MG63 (cell line): ENCODE measurements at places on chromosomes 3 and 15. TPM values are rescaled to one million over a fixed set of nuclear protein-coding genes. Genes with fewer than 3 reads are reported as not detected.
A peak's percentile ranks its signal among the peaks of the same experiment; 100 is the strongest.

- DNase-seq: no peak
These were observed 56.0 kb upstream of the CHRNA7 start for GRCh38 chr15:31974154-31974794.

DNA sequence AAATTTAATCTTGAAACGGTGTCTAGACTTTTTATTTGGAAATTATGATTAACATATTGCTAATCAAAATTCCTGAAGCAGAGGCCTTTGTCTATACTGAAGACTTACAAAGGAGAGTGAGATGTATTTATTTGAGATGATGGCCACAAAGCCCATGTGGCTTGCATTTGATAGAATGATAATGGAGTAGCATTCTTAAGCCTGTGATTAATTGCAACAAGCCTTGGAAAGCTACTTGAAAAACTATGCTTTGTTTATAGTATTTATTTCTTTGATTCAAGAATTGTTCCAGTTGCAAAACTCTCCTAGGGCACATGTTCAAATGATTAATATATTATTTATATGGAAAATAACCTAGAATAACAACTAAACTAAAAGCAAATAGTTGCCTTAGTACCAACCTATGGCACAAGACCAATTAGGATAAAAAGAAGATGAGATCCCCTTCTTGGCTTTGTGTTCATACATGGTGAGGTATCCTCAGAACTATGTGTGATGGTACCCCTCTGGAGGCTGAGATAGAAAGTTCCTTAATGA, 244.1 kb upstream of the TBL1XR1 start:
- no peak for DNase-seq

GOLGA6B gene
- total RNA-seq: not detected in 2 replicates

- DNase-seq: no peak
These were observed 3.6 kb upstream of the EFCAB12 start for GRCh38 chr3:129432036-129432435.

GRCh38 chr3:50620420-50620819, 3.5 kb downstream of the MAPKAPK3 start:
- no peak for DNase-seq

GRCh38 chr3:50550079-50550736, 17.3 kb downstream of the C3orf18 start:
- DNase-seq: no peak

DISP2 gene
- 0.37 and 0.43 TPM in 2 replicates for total RNA-seq

TLR9 gene
- not detected in 2 replicates for total RNA-seq

GRCh38 chr15:39864116-39864515, 56.0 kb downstream of the GPR176 start:
- DNase-seq: no peak

GRCh38 chr3:190533511-190534281, 19.8 kb downstream of the IL1RAP start:
- DNase-seq: peak; percentile 98

WDR93 gene
- total RNA-seq: 0.13 TPM in 1 of 2 replicates, not detected in the other

DNA sequence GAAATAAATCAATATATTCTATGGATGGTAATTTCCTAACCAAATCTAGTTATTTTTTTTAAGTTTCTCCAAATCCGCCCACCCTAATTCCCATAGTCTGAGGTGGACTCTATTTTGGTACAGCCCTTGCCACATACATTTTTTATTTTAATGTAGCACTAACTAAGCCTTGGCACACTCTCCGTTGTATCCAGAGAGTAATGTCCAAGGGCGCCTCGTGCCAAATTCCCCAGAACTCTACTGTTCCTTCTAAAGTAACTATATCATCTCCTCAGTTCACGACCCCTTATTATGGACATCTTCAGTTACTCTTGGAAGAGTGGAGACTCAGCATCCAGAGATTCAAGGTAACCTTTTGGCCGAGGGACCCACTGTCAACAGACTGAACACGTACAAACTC, 1.3 kb downstream of the VGLL3 start:
- DNase-seq: peak; percentile 39

GRCh38 chr3:112856537-112856936, 9.9 kb upstream of the CD200R1L start:
- no peak for DNase-seq

GRCh38 chr3:112765531-112765930, 81.1 kb downstream of the CD200R1L start:
- no peak for DNase-seq

TMEM207 gene
- total RNA-seq: not detected in 2 replicates

RTP4 gene
- total RNA-seq: 0.22 and 1.6 TPM in 2 replicates

LMOD3 gene
- not detected in 2 replicates for total RNA-seq

STRA6 gene
- 1.4 and 1.9 TPM in 2 replicates for total RNA-seq

GRCh38 chr3:189944285-189945145, 176.2 kb downstream of the P3H2 start:
- no peak for DNase-seq

- no peak for DNase-seq
These were observed 148.7 kb upstream of the TGFBR2 start for GRCh38 chr3:30457726-30458125.

DNA sequence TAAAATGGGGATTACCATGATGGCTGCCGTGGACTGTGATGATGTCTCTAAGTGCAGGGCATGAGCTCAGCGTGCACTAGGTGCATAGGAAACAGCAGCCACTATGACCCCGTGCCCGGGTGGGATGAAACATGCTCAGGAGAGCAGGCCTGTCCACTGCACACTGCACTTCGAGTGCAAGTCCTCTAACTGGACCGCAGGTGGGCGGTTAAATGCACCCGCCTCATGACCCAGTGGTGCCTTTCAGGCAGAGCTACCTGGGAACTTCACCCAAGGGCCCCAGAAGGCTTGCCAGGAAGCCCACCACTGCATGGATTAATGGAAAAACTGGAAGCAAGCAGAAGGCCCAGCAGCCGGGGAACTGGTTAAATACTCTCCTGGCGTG, 34.0 kb downstream of the PRKCD start:
- no peak for DNase-seq

DNA sequence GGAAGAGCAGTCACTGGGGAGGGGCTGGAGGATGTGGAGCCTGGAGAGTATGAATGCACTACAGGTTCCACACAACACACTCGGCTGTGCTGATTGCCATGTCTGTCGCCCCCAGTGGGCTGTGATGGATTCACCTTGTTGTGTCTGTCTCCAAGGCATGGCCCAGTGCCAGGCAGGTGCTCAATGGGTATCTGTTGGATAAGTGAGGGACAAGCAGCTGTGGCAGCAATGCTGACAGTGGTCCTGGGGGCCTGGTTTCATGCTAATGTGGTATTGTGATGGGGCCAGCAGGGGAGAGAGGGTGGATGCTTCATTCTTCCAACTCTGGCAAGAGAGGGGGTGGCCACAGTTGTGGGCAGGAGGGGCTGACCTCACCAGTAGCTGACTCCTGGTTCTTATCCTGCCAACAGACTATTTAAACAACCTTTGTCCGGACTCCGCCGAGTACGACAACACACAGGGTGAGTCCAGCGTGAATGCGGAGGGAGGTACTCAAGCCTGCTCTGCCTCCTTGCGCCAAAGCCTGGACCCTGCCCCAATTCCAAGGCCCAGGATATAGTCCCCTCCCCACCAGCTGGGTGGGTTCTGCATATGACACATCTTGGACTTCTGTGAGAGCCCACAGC, 47.3 kb upstream of the NR2C2 start:
- DNase-seq: no peak

- DNase-seq: no peak
These were observed 282.5 kb upstream of the CNTN3 start for GRCh38 chr3:74897006-74897405.

DNA sequence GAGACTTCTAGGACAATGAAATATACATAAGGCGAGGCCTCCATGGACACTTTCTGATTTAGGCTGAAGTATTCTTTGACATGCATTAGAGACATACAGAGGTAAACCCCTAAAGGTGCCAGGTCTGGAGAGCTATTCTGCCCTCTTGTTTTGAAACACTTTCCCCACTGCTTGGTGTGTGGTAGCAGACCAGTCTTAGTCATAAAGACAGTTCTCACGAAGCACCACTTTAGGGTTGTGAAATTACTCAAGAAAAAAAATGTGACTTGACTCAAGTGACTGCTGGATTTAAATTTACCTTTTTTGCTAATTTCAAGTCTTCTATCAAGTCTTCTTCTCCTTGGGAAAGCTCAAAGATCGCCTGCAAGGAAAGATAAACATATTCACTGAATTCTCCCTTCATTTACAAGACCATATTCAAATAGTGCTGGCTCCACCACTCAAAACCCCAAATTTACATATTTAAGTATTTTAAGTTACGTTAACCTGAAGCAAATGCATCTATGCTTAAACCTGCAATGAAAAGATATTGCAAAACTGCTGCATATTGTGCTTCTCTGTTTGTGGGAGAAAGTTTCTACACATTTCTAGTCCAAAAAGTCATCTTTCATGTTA, 48.4 kb downstream of the ARHGEF3 start:
- DNase-seq: no peak

- no peak for DNase-seq
These were observed 52.8 kb downstream of the LPP start for GRCh38 chr3:188206787-188207186.

LRRC31 gene
- total RNA-seq: not detected in 2 replicates

- no peak for DNase-seq
These were observed 15.3 kb downstream of the RAB43 start for GRCh38 chr3:129106320-129106719.

- DNase-seq: no peak
These were observed 127.3 kb downstream of the IGF1R start for GRCh38 chr15:98775498-98776230.

GRCh38 chr3:111047042-111047441, 24.6 kb upstream of the NECTIN3 start:
- no peak for DNase-seq

GRCh38 chr3:182732232-182733015, 60.9 kb upstream of the ATP11B start:
- DNase-seq: no peak

- no peak for DNase-seq
These were observed 302.2 kb upstream of the TPM1 start for GRCh38 chr15:62740141-62741004.

GRCh38 chr3:1955750-1956149, 142.9 kb upstream of the CNTN4 start:
- no peak for DNase-seq

EXD1 gene
- not detected in 2 replicates for total RNA-seq

GRCh38 chr3:14845826-14846225, 27.1 kb downstream of the FGD5 start:
- DNase-seq: no peak

DNA sequence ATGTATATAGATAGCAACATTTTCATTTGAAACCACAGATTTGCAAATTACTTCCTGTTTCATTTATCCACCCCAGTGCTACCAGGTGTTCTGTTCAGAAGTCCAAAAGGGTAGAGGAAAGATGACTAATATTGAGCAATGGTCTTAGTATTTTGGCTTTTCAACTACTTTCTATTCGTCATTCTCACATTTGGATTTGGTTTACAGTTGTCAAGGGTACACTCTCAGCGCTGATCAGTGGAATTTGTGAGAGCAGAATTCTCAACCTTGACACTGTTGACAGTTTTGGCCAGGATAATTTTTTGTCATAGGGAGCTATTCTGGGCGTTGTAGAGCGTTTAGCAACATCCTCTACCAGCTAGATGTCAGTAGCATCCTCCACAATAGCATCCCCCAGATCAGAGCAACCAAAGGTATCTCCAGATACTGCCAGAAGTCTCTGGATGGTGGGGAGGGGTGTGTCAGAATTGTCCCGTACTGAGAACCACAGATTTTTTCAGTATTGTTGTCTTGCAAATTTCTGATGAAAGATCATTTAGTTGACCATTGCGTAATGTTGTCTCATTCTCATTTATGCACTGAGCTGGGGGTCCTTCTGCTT, 4.2 kb downstream of the HMCES start:
- peak; percentile 22 for DNase-seq

DNA sequence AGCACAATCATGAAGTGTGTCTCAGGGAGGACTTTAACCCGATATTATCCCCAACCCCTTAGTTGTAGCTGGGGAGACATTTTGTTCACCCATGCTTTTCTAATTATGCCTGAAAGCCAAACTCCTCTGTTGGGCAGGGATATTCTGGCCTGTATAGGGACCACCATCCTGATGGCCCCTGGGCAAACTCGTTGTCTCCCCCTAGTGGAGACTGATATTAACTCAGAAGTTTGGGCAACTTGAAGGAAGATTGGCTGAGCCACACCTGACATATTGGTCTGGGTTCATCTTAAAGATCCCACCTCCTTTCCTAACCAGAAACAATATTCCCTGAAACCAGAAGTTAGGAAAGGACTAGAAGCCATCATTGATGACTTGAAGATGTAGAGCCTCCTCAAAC, 42.3 kb downstream of the TM4SF18 start:
- no peak for DNase-seq

GRCh38 chr15:41862515-41863116, 24.0 kb downstream of the PLA2G4B start:
- DNase-seq: no peak

WDR72 gene
- not detected in 2 replicates for total RNA-seq

ARGFX gene
- not detected in 2 replicates for total RNA-seq

- DNase-seq: no peak
These were observed 35.5 kb downstream of the STAG1 start for GRCh38 chr3:136716629-136717028.

DNA sequence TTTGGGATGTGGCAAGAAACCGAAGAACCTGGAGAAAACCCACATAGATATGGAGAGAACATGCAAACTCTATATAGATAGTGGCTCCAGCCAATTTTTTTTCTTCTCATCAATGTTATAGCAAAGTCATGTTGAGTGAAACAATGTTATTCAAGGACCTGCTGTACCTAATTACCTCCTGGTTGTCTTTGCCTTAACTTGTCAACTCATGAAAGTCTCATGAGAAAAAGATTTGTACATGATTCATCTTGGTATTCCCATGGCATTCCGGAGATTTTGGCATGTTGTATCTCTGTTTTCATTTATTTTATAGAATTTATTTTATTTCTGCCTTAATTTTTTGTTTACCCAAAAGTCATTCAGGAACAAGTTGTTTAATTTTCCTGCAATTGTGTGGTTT, 303.8 kb upstream of the CDIN1 start:
- no peak for DNase-seq

GRCh38 chr3:136186344-136186743, 9.8 kb downstream of the MSL2 start:
- DNase-seq: peak; percentile 13

AHSG gene
- total RNA-seq: not detected in 2 replicates

DNA sequence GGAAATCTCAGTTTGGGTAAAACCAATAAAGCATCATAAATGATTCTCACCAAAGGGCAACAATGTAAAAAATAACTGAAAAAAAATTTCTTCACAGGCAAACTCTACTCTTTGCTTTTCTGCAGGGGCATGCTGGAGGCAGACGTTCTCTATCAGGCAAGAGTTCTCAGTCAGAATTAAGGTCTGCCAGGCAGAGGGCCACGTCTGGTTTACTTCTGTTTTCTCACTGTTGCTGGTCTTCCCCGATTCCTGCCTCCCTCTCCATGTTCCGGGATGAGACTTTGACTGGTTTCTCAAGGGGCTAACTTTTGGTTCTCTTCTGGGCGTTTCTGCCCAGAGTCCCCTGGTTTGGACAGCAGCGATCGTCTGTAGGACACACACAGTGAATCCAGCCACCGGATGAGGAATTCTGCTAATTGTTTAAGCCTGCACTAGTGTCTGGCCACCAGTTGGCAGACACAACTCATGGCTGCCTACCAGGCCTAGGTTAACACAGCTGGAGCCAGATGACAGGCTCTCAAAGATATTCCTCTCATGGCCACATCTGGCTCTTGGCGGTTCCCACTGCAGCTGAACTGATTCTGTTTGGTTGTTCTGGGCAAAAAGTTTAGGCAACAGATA, 273.1 kb downstream of the FOXP1 start:
- DNase-seq: peak; percentile 80

NOX5 gene
- not detected in 2 replicates for total RNA-seq
